ENCODE measurements at places on chromosomes 3 and 15. TPM values are rescaled to one million over a fixed set of nuclear protein-coding genes. Genes with fewer than 3 reads are reported as not detected.

CFAP20DC gene
- total RNA-seq, result 6.7 TPM

PARP15 gene
- total RNA-seq, result 0.07 TPM

- DNase-seq, result no peak
Measured at GRCh38 chr15:75237316-75237982, 20.7 kb upstream of the GOLGA6C start.

SCAMP2 gene
- total RNA-seq, result 84.6 TPM

ATP13A4 gene
- 0.22 TPM for total RNA-seq

Measured in PC-9 (cell line).